A549 treated with dexamethasone at 1 μM for 4 hours (cell line): ENCODE measurements at places on chromosomes 2 and 18. TPM values are rescaled to one million over a fixed set of nuclear protein-coding genes. Genes with fewer than 3 reads are reported as not detected.

The REG3G gene
- not detected in 5 replicates for total RNA-seq

The CREG2 gene
- total RNA-seq = 6.9 to 11.8 TPM (median 10.9 TPM) in 5 replicates

The IL37 gene
- total RNA-seq = 0.23 TPM in 1 of 5 replicates, not detected in the others

The ATOH8 gene
- 14.5 to 19.7 TPM (median 17.9 TPM) in 5 replicates for total RNA-seq

The SCN7A gene
- total RNA-seq = not detected in 5 replicates

The RTP5 gene
- not detected in 5 replicates for total RNA-seq

The RESP18 gene
- total RNA-seq = not detected in 5 replicates

The MATN3 gene
- total RNA-seq = 11.0 to 18.8 TPM (median 15.4 TPM) in 5 replicates

The SETBP1 gene
- 0.37 to 0.74 TPM (median 0.63 TPM) in 5 replicates for total RNA-seq

The KCNF1 gene
- total RNA-seq = 19.3 to 38.5 TPM (median 30.5 TPM) in 5 replicates
